ENCODE measurements at places on chromosomes 12 and 14.

GRCh38 chr12:59494617-59495016 lies 101.2 kb upstream of the SLC16A7 start:
- no peak for DNase-seq

- DNase-seq: no peak
Observed at GRCh38 chr12:71503579-71504391, 64.2 kb downstream of the LGR5 start.

- no peak for DNase-seq
Observed at GRCh38 chr14:104431929-104432541, 147.5 kb upstream of the C14orf180 start.

DNA sequence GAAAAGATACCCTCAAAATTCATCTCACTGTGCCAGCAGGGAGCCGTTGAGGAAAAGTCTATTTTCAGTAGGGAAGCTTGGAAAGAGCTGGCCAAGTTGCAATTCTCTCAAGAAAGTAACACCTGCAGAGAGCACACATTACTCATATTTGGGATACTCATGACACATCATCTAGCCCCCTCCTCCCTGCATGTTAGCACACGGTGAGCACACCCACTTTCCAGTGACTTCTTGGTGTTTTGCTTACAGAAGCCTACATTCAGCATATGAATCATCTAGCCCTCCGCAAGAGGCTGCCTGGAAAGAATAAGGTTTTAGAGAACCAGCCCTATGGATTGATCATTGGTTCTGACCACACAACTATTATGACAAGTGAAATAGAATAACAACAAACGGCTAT lies 124.5 kb downstream of the PTPRO start:
- DNase-seq: no peak

DNA sequence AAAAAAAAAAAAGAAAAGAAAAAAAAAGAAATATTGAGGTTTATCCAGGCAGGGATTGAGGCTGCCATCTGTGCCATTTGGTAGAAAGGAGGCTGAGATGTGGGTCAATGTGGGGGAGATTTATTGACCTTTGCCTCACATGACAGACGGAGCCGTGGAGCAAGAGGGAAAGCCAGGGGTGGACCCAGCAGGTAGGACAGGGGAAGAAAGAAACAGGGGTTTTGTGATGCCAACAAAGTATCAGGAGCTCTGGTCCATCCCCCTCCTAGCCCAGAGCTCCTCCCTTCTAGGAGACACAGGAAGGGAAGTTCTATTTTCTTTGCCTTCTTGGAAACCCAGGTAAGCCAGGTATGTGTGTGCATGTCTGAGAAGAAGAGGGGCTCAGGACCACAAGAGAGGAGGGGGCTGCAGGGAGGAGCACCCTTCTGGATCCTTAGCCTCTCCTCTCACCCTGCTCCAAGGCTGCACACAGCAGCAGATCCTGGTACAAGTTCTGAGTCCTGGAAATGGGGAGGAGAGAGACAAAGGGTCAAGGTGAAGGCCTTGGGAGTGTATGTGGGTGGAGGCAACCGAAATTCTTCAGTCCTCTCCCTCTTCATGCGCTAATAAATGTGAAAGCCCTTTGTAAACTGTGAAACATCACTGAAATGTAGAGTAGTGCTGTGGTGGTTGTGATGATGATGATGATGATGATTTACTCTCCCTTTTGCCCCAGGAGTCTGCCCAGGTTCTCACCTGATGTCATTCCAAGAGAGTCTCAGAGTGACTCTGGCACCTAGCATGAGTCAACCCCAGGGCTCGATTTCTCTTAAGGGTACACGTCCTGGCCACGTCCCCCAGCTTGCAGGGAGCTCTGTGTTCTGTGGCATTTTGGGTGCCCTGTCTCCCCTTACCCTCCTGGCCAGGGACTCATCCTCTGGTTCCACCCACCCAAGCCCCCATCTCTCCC lies 26.3 kb downstream of the ZFP36L1 start:
- no peak for DNase-seq

DNA sequence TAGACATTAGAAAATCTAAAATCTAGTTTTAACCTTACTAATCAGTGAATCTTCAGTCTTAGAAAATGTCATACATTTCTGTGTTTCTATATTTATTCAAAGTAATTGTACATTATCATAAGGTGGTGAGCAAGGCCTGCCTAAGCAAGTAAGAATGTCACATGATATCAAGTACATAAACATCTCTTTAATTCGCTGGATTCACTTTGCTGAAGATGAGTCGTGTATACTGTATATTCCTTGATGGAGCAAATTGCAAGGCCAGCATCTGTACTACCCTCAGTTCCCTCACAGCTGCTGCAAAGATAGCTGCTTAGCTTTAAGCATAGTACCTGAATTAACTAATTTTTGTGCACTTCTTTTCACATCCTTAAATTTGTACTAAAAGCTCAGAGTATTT lies 8.5 kb upstream of the AK7 start:
- DNase-seq: no peak

GRCh38 chr14:23512156-23512555 lies 39.4 kb downstream of the ZFHX2 start:
- DNase-seq: no peak

GRCh38 chr12:81758421-81759189 lies 545 bp downstream of the PPFIA2 start:
- no peak for DNase-seq

GRCh38 chr12:124487066-124487833 lies 80.2 kb downstream of the NCOR2 start:
- no peak for DNase-seq

- DNase-seq: no peak
Observed at GRCh38 chr12:1811281-1811947, 9.0 kb upstream of the LRTM2 start.

GRCh38 chr12:29559198-29559597 lies 61.7 kb upstream of the OVCH1 start:
- DNase-seq: no peak

- no peak for DNase-seq
Observed at GRCh38 chr14:74976264-74977113, 21.1 kb upstream of the PGF start.

DNA sequence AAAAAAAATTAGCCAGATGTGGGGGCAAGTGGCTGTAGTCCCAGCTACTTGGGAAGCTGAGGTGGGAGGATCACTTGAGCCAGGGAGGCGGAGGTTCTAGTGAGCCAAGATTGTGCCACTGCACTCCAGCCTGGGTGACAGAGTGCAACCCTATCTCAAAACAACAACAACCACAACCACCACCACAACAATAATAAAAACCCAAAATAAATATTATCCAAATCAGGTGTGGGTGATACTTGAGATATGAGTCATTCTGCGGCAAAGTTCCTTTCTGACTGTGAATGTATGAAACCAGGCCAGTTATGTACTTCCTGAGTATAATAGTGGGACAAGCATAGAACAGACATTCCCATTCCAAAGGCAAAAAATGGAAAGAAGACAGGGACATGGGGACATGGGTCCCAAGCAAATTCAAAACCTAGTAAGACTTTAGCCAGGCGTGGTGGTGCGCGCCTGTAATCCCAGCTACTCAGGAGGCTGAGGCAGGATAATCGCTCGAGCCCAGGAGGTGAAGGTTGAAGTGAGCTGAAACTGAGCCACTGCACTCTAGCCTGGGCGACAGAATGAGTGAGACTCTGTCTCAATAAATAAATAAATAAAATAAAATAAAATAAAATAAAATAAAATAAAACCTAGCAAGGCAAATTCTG lies 9.7 kb upstream of the ERC1 start:
- DNase-seq: no peak

DNA sequence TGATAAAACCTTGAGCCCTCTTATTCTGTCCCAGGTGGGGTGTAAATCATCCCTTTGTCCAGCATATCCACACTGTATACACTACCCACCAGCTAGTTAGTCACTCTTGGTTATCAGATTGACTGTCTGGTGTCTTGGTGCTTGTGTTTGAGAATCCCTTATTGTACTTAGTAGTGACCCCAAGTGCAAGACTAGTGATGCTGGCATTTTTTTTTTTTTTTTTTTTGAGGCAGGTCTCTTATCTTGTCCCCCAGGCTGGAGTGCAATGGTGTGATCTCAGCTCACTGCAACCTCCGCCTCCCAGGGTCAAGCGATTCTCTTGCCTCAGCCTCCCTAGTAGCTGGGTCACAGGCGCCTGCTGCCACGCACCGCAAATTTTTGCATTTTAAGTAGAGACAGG lies 5.8 kb downstream of the VRK1 start:
- no peak for DNase-seq

DNA sequence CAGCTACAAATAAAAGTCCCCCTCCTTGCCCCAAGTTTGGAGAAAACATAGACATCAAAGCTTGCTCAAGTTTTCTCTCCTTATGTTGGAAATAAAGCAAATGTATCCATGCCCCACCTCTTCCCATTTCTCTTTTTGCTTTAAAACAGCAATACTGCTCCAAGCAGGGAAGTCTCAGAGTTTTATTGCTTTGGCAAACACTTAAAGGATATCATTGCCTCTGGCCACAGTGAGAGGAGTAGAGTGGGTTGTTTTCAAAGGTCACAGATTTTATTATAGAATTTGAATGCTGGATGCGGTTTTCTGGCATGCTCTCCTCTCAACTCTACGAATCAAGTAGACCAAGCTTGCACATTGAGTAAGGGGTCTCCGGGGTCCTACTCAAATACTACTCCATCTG lies 149.7 kb downstream of the TTC7B start:
- DNase-seq: no peak

DNA sequence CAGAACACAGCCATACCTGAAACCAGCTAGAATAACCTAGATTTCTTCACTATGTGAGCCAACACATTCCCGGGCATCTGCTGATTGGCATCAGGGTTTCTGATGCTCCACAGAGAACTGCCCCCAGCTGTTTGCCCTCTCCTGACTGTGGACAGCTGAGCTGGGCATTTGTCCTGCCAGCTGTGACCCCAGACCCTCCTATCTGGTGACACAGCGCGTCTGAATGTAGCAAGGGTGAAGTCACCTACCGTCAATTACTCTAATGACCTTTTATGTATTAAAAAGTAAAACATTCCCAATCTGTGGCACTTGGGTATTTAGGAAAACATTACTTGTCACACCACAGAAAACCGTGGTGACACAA lies 29.7 kb upstream of the SFSWAP start:
- no peak for DNase-seq

GRCh38 chr14:33792009-33792719 lies 158.7 kb downstream of the EGLN3 start:
- DNase-seq: no peak

- no peak for DNase-seq
Observed at GRCh38 chr12:103498990-103499389, 3.2 kb upstream of the C12orf42 start.

Measured in NCI-H187 (cell line).